T1000 (cell line): ENCODE measurements at places on chromosomes 3 and 15.

GRCh38 chr15:40787991-40788390, 18.2 kb downstream of the C15orf62 start:
- no peak for DNase-seq

DNA sequence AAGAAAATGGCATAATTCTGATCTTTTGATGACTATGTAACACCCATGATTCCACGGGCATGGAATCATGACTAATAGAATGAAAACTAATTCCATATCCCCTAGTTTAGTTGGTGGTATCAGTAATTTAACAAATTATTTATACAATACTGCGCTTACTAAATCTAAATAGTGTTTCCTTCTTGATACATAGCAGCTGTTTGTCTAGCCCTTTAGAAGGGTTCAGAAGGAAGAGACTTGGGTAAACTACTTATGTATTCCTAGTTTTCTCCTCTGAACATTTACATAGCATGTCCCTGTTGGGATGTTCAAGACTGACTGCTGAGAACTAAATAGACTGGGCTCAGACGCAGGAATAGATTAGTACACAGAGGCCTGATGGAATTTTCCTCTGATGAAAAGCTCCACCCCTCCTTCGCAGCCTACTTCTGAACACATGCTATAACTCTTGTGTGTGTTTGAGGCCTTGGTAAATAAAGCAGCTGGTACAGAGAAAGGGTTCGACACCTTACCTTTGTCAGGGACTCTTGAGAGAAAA, 330.6 kb upstream of the LMCD1 start:
- DNase-seq, result no peak

DNA sequence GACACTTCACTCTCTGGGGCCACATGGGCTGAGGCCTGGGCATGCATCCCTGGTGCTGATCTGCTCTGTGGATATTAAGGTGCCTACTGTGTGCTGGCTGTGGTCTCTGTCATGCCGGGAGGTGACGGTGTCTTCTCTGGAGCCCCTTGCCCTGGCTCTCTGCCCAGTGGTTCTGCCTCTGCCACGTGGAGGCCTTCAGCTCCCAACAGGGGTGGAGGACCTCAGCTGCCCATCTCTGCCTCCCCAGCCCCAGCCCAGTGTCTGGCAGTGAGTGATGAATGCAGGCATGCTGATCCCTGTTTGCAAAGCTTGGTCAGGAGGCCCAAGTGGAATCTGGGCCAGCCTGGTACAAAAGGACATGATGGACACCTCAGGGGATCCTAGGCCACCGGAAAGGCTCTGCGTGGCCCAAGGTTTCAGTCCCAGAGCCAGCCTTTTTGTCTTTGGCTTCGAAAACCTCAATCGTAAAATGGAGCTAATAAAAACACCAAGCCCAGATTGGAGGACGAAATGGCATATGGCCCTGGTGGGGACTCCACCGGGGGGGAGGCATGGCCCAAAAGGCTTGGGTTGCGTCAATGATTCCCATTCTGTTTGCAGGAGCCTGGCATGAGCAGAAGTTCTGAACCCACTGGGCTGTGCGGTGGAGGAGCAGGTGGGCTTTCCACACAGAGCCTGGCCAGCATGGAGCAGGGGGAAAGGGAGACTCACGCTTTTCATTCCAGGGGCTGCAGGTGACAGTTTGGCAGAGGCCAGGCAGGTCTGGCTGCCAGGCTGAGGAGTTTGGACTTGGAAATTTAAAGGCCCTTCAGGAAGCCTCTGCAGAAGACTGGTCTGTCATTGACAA, 54.7 kb upstream of the KLF13 start:
- no peak for DNase-seq

DNA sequence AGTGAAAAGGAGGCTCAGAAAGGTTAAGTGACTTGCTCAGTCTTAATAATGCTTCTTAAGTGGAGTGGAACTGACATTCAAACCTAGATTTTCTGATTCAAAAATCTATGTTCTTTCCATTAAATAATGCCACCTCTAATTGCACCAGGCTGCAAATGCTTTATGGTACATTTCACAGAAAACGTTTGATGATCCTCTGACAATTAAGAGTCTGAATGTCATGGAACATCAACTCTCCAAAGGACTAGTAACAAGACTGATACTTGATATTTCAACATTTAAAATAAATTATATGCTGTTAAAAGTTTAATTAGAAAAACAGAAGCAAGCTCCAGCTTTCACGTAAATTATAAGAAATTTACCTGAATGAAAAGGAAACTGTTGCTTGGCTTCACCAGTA, 151.5 kb downstream of the TBL1XR1 start:
- DNase-seq, result no peak

DNA sequence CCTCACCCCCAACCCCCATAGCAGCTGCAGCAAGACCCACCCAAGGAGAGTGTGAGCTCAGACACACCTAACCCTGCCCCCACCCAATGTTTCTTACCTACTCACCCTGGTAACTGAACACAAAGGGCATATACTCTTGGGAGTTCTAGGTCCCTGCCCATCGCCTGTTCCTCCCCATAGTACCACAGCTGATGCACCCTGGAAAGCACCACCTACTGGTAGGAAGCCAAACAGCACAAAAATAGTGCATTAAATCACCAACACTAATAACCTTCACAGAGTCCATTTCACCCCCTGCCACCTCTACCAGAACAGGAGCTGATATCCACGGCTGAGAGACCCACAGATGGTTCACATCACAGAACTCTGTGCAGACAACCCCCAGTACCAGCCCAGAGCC, 245.2 kb downstream of the EFHB start:
- DNase-seq, result no peak

DNA sequence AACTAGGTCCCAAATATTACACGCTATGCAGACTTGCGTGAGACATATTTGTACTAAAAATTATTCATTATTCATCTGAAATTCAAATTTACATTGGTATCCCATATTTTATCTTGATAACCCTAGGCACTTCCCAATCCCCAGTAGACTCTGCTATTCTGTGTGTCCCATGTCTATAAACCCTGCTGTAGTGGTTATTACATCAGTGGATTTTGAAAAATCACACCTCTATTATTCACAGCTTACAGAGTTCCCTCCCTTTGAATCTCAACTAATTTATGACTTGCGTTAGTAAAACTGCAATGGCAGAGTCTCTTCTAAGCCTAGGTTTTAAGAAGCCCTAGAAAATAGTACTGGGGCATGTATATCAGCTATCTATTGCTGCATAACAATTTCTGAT, 54.3 kb downstream of the TRIM69 start:
- DNase-seq, result no peak

DNA sequence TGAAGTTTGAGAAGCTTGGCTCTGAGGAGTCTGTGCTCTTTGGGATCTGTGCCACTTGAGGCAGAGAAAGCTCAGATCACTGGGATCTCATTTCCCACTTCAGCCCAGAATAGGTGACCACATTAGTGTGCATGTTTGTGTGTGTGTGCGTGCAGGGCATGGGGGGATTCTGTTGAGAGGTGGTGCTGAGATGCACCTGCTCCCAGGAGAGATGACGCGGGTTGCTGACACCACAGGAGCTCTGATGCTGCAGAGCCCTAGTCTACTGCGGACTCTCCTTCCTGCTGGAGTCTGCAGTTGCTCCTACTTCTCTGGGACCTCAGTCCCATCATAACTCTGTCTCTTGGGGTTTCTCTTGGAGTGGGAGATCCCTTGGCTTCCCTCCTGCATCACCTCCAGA, 14.7 kb upstream of the CTXND1 start:
- DNase-seq, result no peak

GRCh38 chr3:33438881-33439545, 1.2 kb downstream of the UBP1 start:
- DNase-seq, result no peak

GRCh38 chr3:27095553-27096222, 273.5 kb downstream of the NEK10 start:
- no peak for DNase-seq

- DNase-seq, result no peak
Observed at GRCh38 chr3:171155122-171155700, 128.7 kb upstream of the SLC2A2 start.

GRCh38 chr15:88835646-88836045, 32.4 kb downstream of the ACAN start:
- no peak for DNase-seq

GRCh38 chr3:141448606-141449220, 38.1 kb upstream of the RASA2 start:
- DNase-seq, result no peak
